ENCODE measurements at places on chromosomes 12 and 14. TPM values are rescaled to one million over a fixed set of nuclear protein-coding genes. Genes with fewer than 3 reads are reported as not detected.

Gene MAPK1IP1L
- 26.2 TPM for total RNA-seq

Gene OXA1L
- 75.6 TPM for total RNA-seq

Gene RPGRIP1
- total RNA-seq, result not detected

Gene TMEM179
- not detected for total RNA-seq

Data from smooth muscle cell of trachea (primary cell).